ENCODE measurements at places on chromosomes 1 and 21.

DNA sequence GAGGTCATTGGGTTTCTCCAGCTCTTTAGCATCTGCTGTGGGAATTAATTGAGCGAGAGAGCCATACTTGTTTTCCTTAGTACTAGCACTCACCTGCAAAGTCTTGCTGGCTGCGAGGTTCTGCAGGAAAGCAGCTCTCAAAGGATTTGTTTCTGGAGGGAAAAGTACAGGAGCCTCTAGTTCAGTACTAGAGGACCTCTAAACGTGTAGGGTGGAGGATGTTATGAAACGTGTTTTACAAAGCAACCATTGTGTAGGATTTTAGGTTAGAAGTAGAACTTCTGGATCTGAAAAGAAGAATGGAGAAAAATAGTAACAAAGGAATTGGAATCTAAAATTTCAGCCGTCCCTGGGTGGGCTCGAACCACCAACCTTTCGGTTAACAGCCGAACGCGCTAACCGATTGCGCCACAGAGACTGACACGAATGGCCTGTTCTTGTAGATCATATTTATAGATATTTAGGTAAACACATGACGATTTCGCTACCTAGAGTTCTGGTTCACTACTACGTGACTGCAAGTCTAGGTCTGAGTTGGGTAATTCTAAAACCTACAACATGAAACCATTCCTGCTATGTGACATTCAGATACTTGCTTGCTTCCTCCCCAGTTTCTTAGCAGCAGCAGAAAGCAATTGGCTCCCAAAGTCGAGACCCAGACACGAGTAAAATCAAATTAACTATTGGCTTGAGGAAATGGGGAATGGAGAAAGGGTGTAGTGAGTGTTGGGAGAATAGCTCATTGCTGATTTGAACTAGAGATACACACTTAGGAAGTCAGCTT is 60.2 kb upstream of the CFAP126 start:
- peak; percentile 29 for DNase-seq

GRCh38 chr1:55695552-55695951 is 480.4 kb upstream of the USP24 start:
- no peak for DNase-seq

DNA sequence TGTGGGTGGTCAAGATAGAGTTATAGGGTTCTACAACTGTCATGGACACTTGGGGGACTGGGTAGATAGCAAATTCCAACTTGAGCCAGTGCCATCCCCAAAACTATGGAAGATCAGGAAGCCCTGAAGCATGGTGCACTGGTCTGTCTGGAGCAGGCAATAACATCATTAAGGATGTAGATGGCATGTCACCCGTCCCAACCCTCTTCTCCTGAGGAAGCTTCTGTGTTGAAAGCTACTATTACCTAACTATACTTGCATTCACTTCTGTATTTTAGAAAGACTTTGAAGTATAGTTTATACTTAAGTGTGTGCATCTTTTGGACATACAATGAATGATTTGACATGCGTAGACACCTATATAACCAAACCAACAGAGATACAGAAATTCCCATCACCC is 32.9 kb downstream of the RABIF start:
- DNase-seq = no peak

GRCh38 chr1:86429122-86429725 is 5.3 kb downstream of the CLCA2 start:
- no peak for DNase-seq

- DNase-seq = no peak
Measured at GRCh38 chr1:166221316-166221715, 54.5 kb upstream of the FAM78B start.

DNA sequence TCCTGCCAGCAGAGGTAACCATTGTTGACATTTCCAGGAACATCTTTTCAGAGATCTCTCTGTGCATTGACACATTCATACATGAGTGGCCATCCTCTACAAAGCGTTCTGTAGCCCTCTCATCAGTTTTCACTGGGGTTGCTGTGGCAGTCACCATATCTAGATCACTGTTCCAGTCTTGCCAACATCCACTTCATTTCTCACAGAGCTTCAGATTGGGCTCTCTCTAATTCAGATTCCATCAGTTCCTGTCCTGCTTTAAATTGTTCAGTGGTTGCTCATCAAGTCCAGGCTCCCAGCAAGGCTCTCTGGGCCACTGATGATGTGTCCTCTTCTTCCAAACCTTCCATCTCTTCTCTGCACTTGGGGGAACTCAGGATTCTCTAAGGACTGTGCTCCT is 173.7 kb downstream of the KCNJ6 start:
- DNase-seq = peak; percentile 51

DNA sequence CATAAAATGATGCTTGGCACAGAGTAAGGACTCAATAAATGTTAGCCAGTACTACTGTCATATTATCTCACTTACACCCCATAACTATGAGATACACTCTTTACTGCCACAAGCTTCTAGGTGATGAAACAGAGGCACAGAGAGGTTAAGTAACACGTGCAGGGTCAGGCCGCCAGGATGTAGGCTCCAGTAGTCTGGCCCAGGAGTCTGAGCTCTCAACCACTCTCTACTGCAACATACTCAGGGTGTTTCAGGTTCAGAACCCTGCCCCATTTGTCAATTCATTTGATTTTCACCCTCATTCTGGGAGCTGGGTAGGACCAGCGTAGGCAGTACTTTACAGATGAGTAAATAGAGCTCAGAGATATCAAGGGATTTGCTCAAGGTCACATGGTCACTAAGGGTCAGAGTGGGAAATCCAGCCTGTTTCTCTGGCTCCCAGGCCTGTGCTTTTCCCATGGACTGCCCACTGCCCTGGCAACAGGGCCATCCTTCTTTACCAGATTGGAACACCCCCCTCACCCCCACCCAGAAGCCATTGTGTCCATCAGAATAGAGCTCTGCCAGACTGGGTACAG is 21.2 kb downstream of the IQGAP3 start:
- no peak for DNase-seq

- no peak for DNase-seq
Measured at GRCh38 chr1:153293851-153294250, 18.9 kb downstream of the PGLYRP3 start.

GRCh38 chr1:226485192-226485591 is 63.4 kb upstream of the STUM start:
- no peak for DNase-seq

DNA sequence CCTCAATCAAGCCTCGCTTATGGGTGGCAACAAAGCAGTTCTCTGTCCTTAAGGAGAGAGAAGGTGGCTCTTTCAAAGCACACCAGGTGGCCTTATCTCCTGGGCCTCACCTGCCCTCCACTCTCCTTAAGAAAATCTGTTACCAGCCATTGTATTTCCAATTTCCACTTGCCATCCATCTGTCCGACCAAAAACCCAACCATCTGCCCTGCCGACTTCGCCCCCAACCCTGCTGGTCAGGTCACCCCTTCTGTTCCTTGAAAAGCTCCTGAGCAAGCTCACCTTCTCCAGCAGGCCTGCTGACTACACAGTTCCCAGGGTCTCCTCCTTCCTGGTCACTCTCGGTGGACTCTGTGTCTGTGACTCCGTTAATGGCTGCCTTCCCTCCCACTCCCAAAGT is 619 bp upstream of the IGFN1 start:
- DNase-seq = no peak

DNA sequence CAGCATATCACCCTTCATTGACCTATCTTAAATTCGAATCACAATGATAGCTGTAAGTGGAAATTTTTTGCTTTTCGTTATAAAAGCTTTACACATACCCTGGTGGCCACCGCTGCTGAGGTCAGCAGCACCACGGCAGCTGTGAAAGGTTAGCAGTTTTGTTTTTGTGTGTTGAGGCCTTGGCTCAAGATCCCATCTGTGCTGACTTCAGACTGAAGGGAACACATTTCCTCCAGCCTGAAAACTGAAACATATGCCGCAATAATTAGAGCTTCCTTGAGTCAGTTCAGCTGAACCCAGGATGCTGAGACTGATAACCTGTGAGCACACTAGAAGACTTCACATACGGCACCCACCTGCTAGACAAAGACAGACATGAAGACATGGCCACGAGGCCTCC is 103.0 kb downstream of the SMYD3 start:
- DNase-seq = no peak

- DNase-seq = no peak
Measured at GRCh38 chr21:43853851-43854772, 10.9 kb upstream of the AGPAT3 start.

DNA sequence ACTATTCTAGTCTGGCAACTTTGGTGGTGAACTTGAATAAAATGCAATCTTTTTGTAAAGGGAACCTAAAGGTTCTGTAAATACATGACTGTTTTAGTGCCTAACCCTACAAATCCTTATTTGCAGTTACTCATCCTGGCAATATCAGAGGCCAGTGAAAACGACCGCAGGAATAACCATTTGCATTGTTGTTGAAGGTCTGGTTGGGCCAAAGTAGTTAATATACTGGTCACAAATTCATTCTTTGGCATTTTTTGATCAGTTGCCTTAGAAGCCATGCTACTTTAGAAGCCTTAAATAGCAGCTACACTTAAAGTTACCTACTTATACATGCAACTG is 93.7 kb downstream of the AHCTF1 start:
- DNase-seq = no peak

DNA sequence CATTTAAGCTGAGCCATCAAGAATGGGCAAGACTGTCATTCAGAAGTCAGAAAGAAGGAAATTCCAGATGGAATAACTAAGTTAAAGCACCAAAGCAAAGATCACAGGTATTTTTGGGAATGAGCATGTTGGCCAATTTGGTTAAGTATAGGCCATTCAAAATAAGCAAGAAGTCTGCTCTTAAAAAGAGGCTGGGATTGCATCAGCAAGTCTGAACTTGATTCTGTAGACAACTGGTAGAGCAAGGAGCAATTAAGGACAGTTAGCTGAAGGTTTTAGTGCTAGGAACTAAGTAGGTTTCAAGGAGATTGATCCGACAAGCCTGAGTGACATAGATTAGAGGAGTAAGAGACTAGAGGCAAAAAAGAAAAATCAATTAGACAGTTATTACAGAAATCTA is 8.4 kb downstream of the ANKRD45 start:
- DNase-seq = no peak

DNA sequence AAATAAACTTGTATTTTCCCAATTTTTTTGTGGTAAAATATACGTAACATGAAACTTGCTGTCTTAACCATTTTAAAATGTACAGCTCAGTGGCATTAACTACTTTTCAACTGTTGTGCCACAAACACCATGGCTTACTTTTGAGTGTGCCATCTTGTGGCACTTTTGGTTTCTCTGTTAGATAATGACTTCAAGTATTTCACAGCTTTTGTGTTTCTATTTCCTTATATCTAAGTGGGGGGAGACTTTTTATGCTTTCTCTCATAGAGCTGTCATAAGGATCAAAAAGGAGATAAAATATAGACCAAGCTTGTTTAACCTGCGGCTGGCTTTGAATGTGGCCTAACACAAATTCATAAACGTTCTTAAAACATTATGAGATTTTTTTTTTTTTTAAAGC is 44.3 kb downstream of the CDC14A start:
- DNase-seq = no peak

DNA sequence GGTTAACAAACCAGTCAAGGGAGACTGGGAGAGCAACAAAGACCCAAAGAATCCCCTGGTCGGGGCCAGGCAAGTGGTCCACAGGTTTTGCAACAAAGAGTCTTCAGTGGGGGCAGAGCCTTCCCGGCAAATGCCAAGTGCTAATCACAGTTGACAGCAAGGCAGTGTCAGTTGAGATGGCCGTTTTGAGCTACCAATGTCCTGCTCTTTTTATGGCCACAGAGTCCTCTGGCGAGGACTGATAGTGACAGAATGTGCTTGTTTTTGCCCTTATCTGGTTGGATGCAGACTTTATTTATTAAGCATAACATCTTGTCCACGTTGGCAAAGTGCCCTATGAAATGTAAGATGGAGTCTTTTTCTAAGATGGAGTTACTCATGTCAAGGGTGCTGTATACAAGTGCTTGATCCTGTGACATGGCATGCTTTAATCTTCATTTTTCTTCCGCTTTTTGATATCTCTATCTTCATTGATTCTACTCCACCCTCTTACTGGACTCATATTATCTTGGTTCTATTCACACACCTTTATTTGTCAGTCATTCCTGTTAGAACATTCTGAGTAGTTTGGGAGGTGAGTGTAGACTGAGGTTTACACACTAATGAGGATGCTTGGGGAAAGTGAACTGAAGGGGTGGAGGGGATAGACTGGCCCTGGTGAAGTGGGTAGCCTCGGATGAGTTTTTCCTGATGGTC is 51.8 kb downstream of the KCNK1 start:
- DNase-seq = no peak

DNA sequence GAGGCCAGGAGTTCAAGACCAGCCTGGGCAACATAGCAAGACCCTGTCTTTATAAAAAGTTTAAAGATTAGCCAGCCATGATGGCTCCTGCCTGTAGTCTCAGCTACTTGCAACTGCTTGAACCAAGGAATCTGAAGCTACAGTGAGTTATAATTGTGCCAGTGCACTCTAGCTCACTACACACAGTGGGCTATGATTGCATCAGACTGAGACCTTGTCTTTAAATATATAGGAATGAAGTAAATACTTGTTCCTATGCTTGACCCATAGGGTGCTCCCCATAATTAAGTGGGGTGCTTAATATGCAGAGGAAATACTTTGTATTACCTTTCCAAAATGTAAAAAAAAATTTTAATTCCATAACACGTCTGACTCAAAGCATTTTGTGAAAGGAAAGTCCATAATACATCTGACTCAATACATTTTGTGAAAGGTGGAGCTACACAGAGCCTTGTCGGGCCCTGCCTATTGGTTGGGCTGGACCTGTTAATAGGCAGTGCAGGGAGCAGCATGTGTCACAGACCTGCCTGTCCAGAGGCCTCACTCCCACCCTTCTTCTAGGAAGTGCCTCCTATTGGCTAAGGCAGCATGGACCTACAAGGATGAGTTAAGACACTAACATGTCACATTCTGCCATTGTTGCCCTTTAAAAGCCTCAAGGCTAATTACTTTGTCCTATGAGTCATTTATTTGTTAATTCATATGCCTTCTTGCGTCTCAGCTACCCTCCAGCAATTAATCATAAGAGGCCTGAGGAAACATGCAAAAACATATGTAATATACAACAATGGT is 33.6 kb downstream of the CD58 start:
- DNase-seq = no peak

GRCh38 chr1:201149400-201149799 is 4.9 kb downstream of the TMEM9 start:
- no peak for DNase-seq

- no peak for DNase-seq
Measured at GRCh38 chr21:25836396-25836795, 101.6 kb downstream of the GABPA start.
